ENCODE measurements at places on chromosomes 7 and 10. TPM values are rescaled to one million over a fixed set of nuclear protein-coding genes. Genes with fewer than 3 reads are reported as not detected.

DNA sequence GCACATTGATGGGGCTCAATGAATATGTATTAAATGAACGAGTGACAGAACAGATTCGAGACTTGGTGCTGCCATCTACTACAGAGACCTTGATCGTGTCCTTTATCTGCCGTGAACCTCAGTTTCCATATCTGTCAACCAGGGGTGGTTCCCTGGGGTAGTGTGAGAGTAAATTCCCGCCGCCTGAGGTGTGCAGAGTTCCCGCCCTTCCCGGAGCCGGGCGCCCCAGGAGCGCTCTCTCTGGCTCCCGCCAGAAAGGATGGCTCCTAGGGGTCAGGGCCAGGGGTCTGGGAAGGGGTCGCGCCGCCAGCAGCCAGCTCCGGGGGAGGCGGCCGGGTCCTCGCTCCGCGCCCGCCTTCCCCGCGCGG, 333 bp upstream of the PLCE1 start:
- no peak for DNase-seq

DNA sequence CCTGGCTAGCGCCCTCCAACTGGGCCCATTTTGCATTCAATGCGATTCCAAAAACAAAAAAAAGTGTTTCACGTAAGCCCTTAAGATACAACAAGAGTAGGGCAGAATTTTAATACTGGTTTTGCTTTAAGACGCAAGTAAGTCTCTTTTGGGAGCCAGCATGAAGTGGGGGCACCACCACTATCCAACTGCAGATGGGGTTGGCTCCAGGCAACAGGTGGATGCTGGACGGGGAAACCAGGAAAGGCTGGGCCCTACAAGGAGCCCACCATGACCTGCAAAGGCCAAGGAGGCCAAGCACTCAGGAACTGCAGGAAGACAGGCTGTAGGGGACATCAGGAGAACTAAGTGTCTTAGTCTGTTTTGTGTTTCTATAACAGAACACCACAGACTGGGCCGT, 86.5 kb upstream of the INSIG1 start:
- DNase-seq: no peak

- DNase-seq: no peak
These were observed 264.4 kb upstream of the MKI67 start for GRCh38 chr10:128390596-128390995.

DNA sequence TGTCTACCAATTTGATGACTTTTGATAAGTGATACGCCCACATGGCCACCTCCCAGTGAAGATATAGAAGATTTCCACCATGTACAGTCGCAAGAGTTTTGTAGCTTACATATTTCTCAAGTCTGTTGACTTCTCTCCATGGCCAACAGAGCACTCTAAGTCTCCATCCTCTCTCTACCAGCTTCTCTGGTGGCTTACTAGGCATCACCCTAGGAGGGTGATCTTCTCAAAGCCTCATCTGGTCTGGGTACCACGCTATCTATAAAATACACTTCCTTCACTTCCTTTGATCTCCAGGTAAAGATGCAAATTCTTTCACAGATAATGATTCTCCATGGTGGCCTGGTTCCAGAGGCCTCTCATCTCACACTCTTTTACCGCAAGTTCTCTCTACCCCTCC, 49.9 kb downstream of the CALN1 start:
- no peak for DNase-seq

GRCh38 chr10:25083546-25084111, 67.2 kb downstream of the THNSL1 start:
- no peak for DNase-seq

DNA sequence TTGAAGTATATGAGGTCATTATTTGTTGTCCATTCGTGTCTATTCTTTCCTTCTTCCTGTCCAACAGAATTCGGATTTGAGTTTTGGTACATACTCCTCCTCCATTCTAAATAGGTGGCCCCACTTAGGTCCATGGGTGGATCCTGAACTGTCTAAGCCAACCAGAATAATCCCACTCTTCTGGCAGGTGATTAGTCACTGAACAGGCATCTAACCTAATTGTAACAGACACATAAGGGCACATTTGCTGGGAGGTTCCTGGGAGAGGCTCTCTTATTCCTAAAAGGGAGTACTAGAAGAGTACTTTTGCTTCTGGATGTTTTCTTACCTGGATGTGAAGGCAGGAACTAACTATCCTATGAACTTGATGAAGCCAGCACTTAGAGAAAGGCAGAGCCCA, 16.8 kb downstream of the LRRC72 start:
- DNase-seq: no peak

DNA sequence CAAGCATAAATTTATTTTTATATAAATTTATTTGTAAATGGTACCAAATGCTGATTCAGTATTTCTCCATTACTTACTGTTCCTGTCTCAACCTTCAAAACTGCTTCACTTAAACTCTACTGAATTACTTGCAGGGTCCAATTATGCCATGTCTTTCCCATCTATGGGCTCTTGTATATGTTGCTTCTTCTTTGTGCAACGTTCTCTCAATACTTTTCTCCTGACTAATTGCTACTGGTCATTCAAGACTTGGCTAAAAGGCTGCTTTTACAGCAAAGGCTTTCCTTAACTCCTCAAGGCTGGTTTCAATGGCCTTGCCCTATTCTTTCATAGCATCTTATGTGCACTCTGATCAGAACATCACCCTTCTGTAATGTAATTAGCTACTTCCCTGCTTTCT, 67.9 kb downstream of the RNLS start:
- no peak for DNase-seq

DNA sequence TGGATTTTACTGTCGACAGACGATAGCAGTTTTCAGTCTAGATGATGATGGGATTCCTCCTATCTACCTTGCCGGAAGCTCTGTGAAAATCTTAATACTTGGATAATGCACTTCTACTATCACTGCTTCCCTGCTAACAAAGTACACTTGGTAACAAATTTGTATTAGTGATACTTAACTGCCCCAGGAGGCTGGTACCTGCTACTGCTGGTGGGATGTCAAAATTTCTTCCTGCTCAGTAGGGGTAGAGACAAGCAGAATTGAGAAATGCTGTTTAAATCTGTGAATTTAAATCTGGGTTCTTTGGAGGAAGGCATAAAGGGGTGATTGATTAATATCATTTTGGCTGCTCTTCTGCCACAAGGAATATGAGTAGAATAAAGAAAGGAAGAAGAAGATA, 99.8 kb upstream of the STRIP2 start:
- no peak for DNase-seq

DNA sequence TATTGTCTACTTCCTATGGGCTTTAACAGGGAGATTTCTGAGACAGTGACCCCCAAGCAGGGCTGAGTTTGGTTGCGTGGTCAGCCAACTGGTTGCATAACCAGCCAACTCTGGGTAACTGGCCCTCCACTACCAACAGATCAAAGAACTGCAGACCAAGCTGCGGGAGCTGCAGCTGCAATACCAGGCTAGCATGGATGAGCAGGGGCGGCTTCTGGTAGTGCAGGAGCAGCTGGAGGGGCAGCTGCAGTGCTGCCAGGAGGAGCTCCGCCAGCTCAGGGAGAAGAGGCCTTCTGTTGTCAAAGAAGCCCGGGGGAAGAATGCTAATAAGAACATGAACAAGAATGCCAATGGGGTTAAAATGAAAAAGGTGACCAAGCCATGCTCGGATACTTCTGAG, 15.7 kb upstream of the FLNC start:
- no peak for DNase-seq

DNA sequence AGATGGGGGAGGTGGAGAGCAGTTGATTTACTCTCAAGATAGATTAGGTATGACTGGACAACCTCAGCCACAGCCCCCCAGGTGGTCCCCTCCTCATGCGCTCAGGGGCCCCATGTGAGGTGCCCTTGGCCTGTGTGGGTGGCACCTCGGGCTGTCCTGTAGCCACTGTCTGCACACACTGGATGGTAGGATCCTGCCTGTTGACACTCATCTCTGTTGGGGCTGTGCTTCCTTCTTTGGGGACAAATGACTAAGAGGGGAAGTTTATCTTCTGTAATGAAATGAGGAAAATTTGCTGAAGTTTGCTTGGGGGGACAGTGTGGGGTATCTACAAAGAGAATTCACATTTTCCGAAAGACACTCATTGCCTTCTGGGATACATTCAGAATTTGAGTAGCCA, 53.6 kb upstream of the ANTXRL start:
- no peak for DNase-seq

- no peak for DNase-seq
These were observed 299.8 kb upstream of the NEBL start for GRCh38 chr10:21196822-21197395.

DNA sequence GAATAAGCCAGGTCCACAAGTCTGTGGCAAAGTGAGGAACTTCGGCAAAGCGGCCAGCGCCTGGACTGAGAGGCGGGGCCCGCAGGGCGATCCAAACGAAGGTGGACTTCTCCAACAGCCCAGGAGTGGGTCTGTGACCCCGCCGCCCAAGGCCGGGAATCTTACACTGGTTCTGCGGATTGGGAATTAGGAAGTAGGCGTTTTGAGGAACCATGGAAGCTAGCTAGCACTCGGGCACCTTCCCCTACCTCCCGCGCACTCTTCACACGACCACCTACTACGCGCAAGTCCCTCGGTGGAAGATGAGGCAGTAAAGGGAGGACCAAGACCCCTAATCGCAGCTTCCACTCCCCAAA, 570 bp upstream of the ARF5 start:
- DNase-seq: no peak

- DNase-seq: no peak
These were observed 6.4 kb downstream of the VAX1 start for GRCh38 chr10:117131376-117132327.

Gene GDF2
- not detected for polyA plus RNA-seq

Gene PDE6C
- polyA plus RNA-seq: 0.40 TPM

Gene TFEC
- 34.3 TPM for polyA plus RNA-seq

Gene RELN
- 24.3 TPM for polyA plus RNA-seq

Gene BZW2
- polyA plus RNA-seq: 79.1 TPM

Measured in right renal cortex interstitium (tissue), 3 donors.